NCI-H774 (cell line): ENCODE measurements at places on chromosomes 12 and 14.
A peak's percentile ranks its signal among the peaks of the same experiment; 100 is the strongest.

- no peak for DNase-seq
Measured at GRCh38 chr14:69855180-69855832, 23.9 kb upstream of the SMOC1 start.

- no peak for DNase-seq
Measured at GRCh38 chr12:39010406-39010805, 105.0 kb upstream of the CPNE8 start.

DNA sequence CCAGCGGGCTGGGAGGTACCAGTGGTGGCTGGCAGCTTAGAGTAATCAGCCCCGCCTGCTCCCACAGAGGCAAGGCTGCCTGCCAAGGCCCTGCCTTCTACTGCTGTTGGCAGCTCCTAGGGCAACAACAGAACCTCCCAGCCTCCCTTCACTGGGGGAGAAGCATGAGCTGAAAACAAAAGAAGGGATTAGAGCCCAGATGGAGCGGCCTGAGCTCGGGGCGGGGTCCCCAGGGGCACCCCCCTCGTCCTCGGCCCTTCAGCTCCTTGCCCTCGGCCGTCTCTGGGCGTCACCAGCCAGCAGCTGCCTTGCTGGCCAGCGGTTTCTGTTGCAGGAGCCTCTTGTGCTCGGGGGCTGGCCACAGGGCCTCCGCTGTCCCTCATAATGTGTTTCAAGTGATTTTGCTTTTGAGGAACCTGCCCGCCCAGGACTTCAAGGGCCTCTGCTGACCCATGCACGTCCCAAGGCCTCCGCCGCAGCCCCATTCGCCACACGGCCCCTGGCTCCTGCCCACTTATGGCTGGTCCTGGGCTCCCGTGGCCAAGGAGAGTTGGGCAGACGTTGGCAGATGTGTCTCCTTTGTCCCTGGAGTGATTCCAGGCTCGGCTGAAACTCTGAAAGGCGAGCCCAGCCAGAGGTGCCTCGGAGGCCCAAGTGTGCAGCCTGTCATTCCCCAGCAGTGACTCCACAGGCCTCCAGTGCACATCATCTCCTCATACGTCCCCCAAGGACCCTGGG, 49.7 kb downstream of the PSMA6 start:
- DNase-seq, result peak; percentile 84

DNA sequence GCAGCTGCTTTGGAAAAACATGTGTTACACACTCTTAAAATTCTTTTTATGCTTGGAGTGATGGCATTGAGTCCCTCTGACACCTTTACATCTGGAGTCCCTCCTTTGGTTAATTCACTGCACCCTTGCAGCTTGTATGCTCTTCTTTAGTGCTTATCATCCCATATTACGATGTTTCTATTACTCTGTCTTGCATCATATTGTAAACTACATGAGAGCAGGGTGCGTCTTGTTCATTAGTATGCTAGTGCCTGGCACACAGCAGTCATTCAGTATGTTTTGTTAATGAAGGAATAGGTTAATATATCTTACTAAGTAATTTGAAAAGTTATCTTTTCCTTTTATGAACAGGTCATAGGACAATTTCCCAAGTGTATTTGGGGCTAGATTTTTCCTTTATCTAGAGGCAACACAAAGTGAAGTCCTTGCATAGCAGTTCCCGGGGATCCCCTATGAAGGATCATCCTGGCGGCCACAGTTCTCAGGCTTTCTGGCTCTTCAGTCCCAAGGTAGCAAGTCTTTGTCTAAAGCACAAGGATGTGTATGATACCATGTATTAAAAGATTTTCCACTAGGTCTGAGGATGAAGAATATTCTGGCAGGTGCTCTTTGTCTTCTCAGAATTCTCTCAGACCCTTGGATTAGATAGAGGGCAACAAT, 363.8 kb downstream of the FUT8 start:
- no peak for DNase-seq

- no peak for DNase-seq
Measured at GRCh38 chr12:120121766-120122293, 5.3 kb upstream of the RAB35 start.

- DNase-seq, result no peak
Measured at GRCh38 chr12:2754208-2754607, 40.6 kb upstream of the FKBP4 start.
